Activated naive CD8-positive, alpha-beta T cell treated with anti-CD3 and anti-CD28 coated beads, Interleukin-2, amount 10 ng/mL, durations not matched to agents 7 days and 5 days (primary cell): ENCODE measurements at places on chromosomes 4 and X. TPM values are rescaled to one million over a fixed set of nuclear protein-coding genes. Genes with fewer than 3 reads are reported as not detected.

XAGE3 gene
- not detected for total RNA-seq

TMEM271 gene
- total RNA-seq, result not detected

CT55 gene
- total RNA-seq, result not detected

PPARGC1A gene
- total RNA-seq, result not detected

SLC25A5 gene
- total RNA-seq, result 321 TPM
